ENCODE measurements at places on chromosomes 7 and 10.

DNA sequence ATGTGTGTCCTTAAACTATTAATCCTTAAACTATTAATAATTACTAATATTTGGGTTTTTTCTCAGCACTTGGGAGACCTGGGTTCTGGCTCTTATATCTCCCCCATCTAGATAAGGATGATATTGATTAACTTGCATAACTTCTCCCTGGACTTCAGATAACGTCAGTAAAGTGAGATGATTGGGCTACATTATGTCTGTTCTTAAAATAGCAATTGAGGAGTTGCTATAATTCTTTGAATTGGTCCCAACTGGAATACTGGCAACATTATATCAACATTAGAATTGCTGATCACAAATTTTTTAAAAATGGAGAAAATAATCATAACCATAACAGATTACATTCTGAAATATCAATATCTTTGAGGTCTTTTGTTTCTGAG lies 1.9 kb downstream of the APBB1IP start:
- no peak for DNase-seq

- no peak for DNase-seq
Observed at GRCh38 chr10:34250722-34251121, 564.4 kb downstream of the PARD3 start.

- DNase-seq, result no peak
Observed at GRCh38 chr10:130802301-130802700, 509.2 kb downstream of the TCERG1L start.

- no peak for DNase-seq
Observed at GRCh38 chr7:151425670-151426440, 14.1 kb downstream of the CRYGN start.

GRCh38 chr7:30434140-30434799 lies 44.3 kb downstream of the NOD1 start:
- DNase-seq, result no peak

- no peak for DNase-seq
Observed at GRCh38 chr7:159104188-159104920, 40.3 kb downstream of the VIPR2 start.

- no peak for DNase-seq
Observed at GRCh38 chr10:69730251-69731156, 71.2 kb upstream of the COL13A1 start.

- peak; percentile 74 for DNase-seq
Observed at GRCh38 chr10:107814865-107815487, 650.5 kb upstream of the SORCS1 start.

DNA sequence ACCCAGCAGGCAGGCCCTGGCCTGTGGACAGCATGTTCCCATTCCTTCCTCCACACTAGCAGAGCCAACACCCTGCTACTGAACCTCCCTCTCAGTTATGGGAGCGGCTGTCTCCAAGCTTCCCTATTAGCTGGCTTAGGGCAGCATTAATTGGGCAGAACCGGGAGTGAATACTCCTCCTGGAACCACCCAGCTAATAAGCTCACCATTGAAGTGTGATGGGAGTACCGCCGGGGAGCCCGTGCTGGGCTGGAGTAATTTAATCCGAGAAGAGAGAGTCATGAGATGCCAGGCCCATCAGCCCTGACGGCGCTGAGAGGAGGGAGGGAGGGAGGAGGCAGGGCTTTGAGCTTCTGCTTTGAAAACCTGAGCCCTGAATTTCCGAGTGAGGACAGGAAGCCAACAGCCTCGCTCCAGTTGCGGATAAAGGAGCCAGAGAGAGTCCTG lies 31.8 kb upstream of the ELFN1 start:
- DNase-seq, result peak; percentile 58

GRCh38 chr10:124604214-124605000 lies 139.8 kb downstream of the FAM53B start:
- no peak for DNase-seq

- no peak for DNase-seq
Observed at GRCh38 chr7:105036217-105037168, 22.5 kb downstream of the KMT2E start.

DNA sequence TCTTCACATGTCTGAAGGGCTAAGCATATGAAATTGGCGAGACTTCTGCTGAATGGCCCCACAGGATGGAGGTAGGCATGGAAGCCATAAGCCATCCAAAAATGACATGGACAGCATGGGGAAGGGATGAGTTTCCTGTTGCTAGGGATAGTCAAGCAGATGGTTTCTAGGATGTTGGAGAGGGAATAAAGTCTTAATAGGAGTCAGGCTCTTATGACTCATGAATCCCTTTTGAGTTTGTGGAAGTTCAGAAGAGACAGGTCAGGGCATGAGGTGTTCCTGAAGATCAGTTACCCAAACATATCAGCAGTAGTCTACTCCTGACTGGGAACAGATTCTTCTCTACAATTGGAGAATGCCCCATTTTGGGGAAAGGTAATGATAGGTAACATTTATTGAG lies 243.9 kb downstream of the REEP3 start:
- no peak for DNase-seq

DNA sequence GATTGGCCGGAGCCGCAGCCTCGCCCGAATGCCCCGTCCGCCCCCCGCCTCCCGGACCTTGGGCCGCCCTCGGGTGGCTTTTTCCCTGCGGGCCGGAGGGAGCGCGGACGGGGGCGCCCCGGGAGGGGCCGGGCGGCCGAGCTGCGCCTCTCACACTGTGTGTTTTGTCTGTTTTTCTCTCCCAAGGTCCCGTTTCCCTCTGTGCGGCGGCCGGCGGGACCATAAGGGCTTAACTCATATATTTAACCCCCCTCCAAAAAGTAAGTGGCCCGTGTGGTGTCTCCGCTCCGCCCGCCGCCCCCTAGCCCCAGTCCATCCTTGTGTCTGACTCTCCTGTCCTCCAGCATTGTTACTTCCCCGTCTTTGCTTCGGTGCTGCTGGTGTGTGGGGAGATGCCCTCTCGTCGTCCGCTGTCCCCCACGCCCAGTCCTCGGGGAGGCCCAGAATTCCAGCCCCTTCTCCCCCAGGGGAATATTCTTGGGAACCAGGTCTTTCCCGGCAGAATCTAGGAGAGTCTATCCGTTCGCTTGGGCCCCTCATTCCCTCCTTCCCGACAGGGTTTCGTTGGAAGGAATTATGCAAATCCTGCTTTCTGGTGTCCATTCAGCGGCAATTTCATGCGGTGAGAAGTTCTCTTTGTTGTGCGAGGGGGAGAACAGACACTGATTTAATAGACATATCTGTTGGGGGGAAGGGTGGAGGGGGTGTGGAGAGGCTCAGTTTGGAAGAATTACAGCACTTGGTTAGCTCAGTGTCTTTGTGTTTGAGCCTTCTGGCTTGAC lies 1.3 kb downstream of the LCOR start:
- DNase-seq, result peak; percentile 76

- DNase-seq, result no peak
Observed at GRCh38 chr10:49649294-49649693, 30.2 kb upstream of the C10orf53 start.

GRCh38 chr7:37145682-37146081 lies 303.0 kb downstream of the ELMO1 start:
- DNase-seq, result no peak

DNA sequence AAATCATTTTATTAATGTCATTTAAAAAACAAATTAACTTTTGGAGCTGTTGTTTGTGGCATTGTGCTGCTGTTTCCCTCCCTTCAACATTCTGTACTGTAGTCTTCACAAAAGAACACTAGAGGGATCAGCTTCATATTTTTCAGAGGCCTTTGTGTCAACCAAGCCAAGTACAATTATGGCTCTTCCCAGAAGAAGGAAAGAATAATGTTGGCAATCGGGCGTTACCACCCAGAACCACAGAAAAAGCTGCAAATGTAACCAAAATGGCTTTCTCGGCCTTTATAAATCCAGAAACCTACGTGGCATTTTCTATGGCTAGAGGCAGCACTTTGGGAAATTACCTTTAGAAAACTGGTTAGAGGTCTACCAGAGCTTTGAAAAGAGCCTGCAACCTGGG lies 98.8 kb upstream of the COL1A2 start:
- DNase-seq, result no peak

GRCh38 chr7:35865287-35865686 lies 64.4 kb downstream of the SEPTIN7 start:
- DNase-seq, result no peak

DNA sequence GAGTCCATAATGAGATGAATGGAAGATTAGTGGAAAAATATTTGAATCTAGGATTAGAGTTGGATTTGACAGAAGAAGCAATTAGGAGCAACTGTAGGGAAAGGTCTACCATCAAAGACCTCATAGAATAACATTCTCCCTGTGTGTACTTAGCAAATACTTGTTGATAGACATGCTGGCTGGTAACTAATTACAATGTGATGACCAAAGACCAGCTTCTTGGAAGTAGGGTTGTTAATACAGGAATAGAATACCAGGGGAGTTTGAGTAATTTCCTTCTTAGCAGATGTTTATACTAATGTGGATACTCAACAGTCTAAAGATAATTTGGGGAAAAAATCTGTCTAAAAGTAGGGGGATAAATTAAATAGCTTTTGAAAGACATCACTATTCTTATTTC lies 357.5 kb upstream of the BMPER start:
- no peak for DNase-seq

GRCh38 chr7:137343281-137343841 lies at the start of gene PTN:
TSS of gene PTN (minus strand) at chr7:137343733. CDS start at chr7:137254973, 88,760 bp downstream.
- peak; percentile 85 for DNase-seq

DNA sequence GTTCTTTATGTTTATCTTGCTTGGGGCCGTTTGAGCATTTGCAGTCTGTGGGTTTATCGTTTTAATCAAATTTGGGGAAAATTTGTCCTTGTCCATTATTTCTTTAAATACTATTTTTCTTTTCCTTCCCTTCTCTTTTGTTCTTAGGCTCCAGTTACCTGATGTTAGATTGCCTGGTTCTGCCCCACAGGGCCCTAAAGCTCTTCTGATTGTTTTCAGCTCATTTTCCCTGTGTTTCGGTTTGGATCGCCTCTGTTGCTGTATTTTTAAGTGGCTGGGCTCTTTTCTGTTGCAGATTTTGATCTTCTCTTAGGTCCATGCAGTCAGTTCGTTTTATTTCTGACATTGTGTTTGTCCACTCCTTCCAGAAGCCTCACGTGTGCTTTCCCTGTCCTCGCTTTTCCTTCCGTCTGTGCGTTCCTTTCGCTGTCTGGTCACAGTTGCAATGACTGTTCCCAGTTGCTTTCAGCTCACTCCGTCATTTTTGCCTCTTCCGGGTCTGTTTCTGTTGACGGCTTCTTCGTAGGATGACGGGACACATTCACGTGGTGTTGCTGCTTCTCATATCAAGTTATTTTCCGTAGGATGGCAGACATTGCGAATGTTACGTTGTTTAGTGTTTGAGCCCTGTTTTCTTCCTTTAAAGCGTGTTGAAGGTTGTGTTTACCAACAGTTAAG lies 111.4 kb downstream of the INPP5A start:
- peak; percentile 25 for DNase-seq

DNA sequence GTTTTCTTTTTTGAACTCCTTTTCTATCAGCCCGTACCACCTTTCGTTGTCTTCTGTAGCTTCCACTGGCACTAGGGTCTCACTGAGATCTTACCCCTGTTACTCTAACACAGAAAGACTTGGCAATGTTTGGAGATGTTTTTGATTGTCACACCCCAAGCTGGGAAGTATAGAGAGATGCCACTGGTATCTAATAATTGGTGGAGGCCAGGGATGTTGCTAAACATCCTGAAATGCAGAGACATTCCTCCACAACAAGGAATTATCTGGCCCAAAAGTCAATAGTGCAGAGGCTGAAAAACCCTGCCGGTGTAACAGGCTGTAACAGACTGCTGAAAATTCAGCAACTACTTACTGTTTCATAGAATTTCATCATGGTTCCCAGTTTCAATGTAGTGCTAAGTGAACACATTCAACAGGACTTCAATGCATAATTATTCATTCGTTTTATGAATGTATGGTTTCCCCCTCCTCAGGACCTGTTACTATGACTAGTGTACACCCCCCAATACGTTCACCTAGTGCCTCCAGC lies 115.9 kb downstream of the TRIM24 start:
- DNase-seq, result no peak
